ENCODE measurements at places on chromosomes 7 and 10.

GRCh38 chr7:15175152-15175551 is 272.6 kb upstream of the DGKB start:
- DNase-seq, result no peak

DNA sequence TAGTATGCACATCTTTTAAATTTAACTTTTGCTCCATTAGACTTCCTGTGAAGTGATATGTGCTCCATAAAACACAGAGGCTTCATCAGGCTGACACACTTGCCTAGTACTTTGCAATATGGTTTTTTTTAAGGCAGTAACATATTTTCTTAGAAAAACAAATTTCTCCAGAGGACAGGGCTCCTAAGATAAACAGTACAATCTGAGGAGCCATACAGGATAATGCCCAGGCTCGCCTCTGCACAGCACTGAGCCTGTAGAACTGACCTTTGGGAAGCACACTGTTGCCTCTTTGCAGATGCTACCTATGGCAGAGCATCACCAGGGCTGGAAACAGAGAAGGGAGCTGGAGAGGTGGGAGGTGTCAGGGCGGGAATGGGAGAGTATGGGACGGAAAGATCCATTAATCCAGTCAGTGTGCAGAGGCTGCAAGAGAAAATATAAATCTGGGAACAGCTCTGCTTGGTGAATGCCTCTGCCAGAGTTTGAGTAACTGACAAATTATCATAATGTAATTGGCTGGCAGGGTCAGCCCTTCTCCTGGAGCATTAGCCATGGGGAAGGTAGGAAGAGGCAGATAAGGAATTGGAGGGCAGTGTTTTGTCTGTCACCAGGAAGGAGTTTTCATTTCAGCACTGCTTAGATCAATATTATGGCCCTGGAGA is 132.3 kb downstream of the CREB5 start:
- no peak for DNase-seq

GRCh38 chr10:66927971-66928770 is 2.3 kb downstream of the LRRTM3 start:
- no peak for DNase-seq

GRCh38 chr10:89887830-89888229 is 186.4 kb downstream of the KIF20B start:
- no peak for DNase-seq

GRCh38 chr10:22253580-22253882 is 35.7 kb upstream of the EBLN1 start:
- no peak for DNase-seq

DNA sequence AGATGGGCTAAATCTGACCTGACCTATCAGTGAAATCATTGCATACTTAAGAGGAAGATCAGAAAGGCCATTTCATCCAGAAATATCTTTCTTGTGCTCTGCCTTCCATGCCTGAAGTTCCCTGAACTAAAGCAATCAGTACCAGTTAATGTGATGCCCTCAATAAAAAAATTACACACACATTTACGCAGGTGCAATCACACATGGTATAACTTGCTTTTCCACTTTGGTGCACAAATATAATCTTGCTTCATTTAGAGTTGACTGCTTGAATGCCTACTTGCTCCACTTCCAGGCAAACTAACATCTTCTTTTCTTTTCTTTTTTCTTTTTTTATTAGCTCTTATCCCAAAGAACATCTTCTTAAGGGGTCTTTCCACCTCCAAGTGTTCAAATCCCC is 58.3 kb upstream of the KIF5B start:
- no peak for DNase-seq

- DNase-seq, result no peak
Observed at GRCh38 chr10:7467031-7467667, 56.3 kb upstream of the SFMBT2 start.

- DNase-seq, result no peak
Observed at GRCh38 chr7:149790146-149790548, 16.8 kb upstream of the ZNF467 start.

- DNase-seq, result no peak
Observed at GRCh38 chr10:29205787-29206186, 83.1 kb upstream of the LYZL1 start.

DNA sequence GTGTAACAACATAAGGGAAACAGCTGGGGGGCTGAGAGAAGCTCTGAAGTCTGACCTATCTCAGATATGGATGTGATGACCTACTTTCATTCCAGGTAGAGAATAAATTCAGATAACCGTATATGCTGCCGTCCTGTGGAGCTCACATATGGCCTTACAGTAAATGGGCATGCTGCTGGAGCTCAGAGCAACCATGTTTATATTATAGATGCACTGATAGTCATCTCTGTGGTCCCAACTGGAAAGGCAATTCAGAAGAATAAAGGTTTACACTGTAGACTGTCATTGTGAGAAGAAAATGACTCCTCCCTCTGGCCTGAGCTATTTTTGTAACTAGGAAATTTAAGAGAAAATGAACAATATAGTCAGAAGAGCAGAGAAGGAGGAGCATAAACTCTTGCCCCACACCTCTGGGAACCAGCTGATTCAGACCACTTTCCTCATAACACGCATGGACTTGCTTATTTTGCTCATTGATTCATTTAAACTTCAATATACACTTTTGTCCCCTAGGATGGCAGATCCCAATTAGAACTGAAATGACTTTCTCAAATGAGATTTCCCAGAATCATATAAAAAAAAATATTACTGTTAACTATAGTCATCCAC is 69.9 kb upstream of the NXPH1 start:
- DNase-seq, result no peak

- DNase-seq, result no peak
Observed at GRCh38 chr10:45515630-45516029, 141.6 kb downstream of the ALOX5 start.
